ENCODE measurements at places on chromosomes 16 and 17. TPM values are rescaled to one million over a fixed set of nuclear protein-coding genes. Genes with fewer than 3 reads are reported as not detected.
A peak's percentile ranks its signal among the peaks of the same experiment; 100 is the strongest.

DNA sequence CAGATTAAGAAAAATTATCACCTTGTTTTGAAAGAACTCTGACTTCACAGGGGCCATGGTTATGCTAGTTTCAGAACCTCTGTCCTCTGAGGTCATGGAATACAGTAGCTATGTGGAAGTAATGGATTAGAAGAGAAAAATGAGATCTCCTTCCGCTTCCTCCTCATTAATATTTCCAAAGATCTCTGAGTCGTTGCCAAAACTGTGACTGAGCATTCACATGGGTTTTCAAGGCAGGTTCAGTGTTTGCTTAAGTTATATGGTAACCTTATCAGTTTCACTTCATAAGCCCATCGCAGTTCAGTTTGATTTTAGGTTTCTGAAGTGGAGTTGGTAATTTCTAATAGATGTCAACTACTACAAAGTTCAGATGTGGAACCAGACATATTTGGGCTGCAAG lies 321.2 kb upstream of the SOX9 start:
- no peaks in the 10 kb centered on the region for H3K36me3 ChIP-seq
- H3K27me3 ChIP-seq: peaks cover 2% of the 10 kb centered on the region
- no peak overlapping the region for H3K4me3 ChIP-seq
- H3K4me1 ChIP-seq: no peaks in the 10 kb centered on the region
- no peak overlapping the region for H3K27ac ChIP-seq

- H3K27ac ChIP-seq: no peak overlapping the region
- DNase-seq: no peak
Measured at GRCh38 chr17:62674841-62675240, 47.4 kb downstream of the MRC2 start.

GRCh38 chr17:57136355-57136754 lies 51.3 kb downstream of the AKAP1 start:
- H3K27ac ChIP-seq: no peak overlapping the region
- no peak overlapping the region for H3K4me3 ChIP-seq
- no peaks in the 10 kb centered on the region for H3K27me3 ChIP-seq
- DNase-seq: no peak

- no peaks in the 10 kb centered on the region for H3K27me3 ChIP-seq
- peak overlapping the region; percentile 90 for H3K4me3 ChIP-seq
- DNase-seq: no peak
- peak overlapping the region; percentile 78 for H3K27ac ChIP-seq
- H3K36me3 ChIP-seq: peaks cover 2% of the 10 kb centered on the region
Measured at GRCh38 chr17:81804559-81805399, 829 bp downstream of the GCGR start.

- H3K4me3 ChIP-seq: no peak overlapping the region
- DNase-seq: no peak
- H3K27me3 ChIP-seq: peaks cover 14% of the 10 kb centered on the region
- no peak overlapping the region for H3K27ac ChIP-seq
- H3K4me1 ChIP-seq: no peaks in the 10 kb centered on the region
Measured at GRCh38 chr17:49959183-49959935, 9.6 kb upstream of the DLX4 start.

MT1M gene
- 159 TPM for total RNA-seq

GRCh38 chr16:89473791-89474414 lies 16.5 kb downstream of the ANKRD11 start:
- peak overlapping the region; percentile 29 for H3K27ac ChIP-seq
- H3K4me3 ChIP-seq: no peak overlapping the region
- no peaks in the 10 kb centered on the region for H3K36me3 ChIP-seq
- H3K27me3 ChIP-seq: no peaks in the 10 kb centered on the region

SLC2A4 gene
- total RNA-seq: 10.6 TPM

DNA sequence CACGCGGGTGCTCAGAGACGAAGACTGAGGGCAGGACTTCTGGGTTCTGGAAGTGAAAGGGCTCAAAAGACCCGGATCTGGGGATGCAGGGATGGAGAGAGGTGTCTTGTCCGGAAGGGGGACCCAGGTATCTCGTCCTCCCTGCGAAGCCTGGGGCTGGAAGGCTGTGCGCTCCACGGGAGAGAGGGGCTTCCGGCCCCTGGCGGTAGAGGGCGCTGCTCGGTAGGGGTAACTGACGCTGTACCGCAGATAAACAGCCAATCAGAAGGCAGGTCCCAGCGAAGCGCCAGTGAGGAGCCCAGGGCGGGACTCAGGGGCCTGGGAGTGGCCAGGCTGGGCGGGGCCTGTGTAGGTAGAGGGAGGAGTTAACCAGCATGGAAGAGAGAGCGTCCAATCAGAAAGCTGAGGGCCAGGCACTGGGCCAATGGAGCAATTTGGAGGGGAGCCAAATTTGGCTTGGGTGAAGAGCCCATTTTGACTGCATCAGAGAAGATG lies 804 bp downstream of the TGFB1I1 start:
- no peaks in the 10 kb centered on the region for H3K36me3 ChIP-seq
- H3K4me3 ChIP-seq: peak overlapping the region; percentile 17
- H3K27ac ChIP-seq: peak overlapping the region; percentile 61
- DNase-seq: peak; percentile 92

SLC13A2 gene
- 0.25 TPM for total RNA-seq

CCL1 gene
- total RNA-seq: not detected

DNA sequence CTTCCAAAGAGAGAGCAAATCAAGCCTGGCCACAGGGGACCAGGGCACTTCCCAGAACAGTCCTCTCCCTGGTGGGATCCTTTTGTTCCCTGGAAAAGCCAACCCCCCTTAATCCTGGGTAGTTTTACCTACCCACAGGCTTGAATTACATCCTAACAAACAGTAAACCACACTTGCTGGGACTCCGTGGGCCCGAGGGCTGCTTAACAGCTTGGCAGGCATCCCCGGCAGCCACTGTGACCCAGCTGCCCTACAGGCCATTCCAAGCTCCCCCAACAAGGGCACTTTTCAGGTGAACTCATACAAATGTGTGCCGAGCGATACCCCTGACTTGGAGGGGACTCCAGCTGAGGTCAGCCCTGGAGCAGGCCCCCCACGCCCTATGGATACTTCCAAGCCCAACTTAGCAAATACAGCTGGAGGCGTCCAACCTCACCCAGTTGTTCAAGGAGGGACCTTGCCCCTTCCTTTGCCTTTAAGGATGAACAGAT lies 26.4 kb downstream of the ADCY9 start:
- no peaks in the 10 kb centered on the region for H3K36me3 ChIP-seq
- H3K4me3 ChIP-seq: no peak overlapping the region
- DNase-seq: no peak
- peaks cover 51% of the 10 kb centered on the region for H3K4me1 ChIP-seq
- peak overlapping the region; percentile 94 for H3K27ac ChIP-seq

TBC1D3D gene
- total RNA-seq: not detected

C16orf96 gene
- 0.25 TPM for total RNA-seq

CCL4L2 gene
- 0.50 TPM for total RNA-seq

ZNF207 gene
- 142 TPM for total RNA-seq

HOXB6 gene
- 0.17 TPM for total RNA-seq

TMC7 gene
- total RNA-seq: 0.42 TPM

GRCh38 chr17:12603566-12603965 lies 62.1 kb upstream of the MYOCD start:
- H3K4me1 ChIP-seq: no peaks in the 10 kb centered on the region
- no peak for DNase-seq
- no peak overlapping the region for H3K4me3 ChIP-seq

DNA sequence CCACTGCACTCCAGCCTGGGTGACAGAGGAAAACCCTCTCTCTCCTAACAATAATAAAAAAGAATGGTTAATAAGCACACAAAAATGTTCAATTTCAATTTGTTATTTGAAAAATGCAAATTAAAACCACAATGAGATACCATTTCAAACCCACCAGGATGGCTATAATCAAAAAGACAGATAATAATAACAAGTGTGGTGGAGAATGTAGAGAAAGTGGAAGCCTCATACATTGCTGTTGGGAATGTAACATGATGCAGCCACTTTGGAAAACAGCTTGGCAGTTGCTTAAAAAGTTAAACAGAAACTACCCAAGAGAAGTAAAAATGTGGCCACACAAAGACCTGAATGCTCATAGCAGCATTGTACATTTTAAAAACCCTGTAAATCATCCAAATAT lies 51.8 kb upstream of the MAP3K14 start:
- no peaks in the 10 kb centered on the region for H3K36me3 ChIP-seq
- no peak overlapping the region for H3K4me3 ChIP-seq
- no peaks in the 10 kb centered on the region for H3K27me3 ChIP-seq
- H3K4me1 ChIP-seq: peaks cover 7% of the 10 kb centered on the region

- no peaks in the 10 kb centered on the region for H3K4me1 ChIP-seq
- H3K27me3 ChIP-seq: no peaks in the 10 kb centered on the region
- no peak for DNase-seq
- H3K36me3 ChIP-seq: no peaks in the 10 kb centered on the region
Measured at GRCh38 chr16:65525707-65526106, 403.8 kb upstream of the CDH11 start.

DNA sequence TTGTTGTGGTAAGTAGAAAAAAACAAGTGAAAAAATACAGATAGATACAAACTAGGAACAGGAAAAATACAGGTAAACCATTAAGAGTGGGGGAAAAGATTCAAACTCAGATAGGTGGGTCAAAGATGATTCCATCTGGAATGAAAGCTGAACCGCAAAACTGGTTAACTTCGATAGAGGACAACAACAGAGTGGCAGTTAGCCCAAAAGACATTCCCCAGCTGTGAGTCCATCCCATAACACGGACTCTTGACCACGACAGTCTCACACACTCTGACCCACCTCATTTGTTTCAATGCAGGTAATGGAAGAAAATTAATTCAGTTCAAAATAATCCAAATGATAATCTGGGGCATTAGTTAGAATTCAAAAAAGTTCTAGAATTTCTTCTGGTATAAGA lies 13.5 kb downstream of the ELAC2 start:
- peaks cover 16% of the 10 kb centered on the region for H3K36me3 ChIP-seq
- no peak overlapping the region for H3K4me3 ChIP-seq
- H3K27ac ChIP-seq: no peak overlapping the region
- H3K27me3 ChIP-seq: no peaks in the 10 kb centered on the region
- no peaks in the 10 kb centered on the region for H3K4me1 ChIP-seq
- DNase-seq: no peak

DNA sequence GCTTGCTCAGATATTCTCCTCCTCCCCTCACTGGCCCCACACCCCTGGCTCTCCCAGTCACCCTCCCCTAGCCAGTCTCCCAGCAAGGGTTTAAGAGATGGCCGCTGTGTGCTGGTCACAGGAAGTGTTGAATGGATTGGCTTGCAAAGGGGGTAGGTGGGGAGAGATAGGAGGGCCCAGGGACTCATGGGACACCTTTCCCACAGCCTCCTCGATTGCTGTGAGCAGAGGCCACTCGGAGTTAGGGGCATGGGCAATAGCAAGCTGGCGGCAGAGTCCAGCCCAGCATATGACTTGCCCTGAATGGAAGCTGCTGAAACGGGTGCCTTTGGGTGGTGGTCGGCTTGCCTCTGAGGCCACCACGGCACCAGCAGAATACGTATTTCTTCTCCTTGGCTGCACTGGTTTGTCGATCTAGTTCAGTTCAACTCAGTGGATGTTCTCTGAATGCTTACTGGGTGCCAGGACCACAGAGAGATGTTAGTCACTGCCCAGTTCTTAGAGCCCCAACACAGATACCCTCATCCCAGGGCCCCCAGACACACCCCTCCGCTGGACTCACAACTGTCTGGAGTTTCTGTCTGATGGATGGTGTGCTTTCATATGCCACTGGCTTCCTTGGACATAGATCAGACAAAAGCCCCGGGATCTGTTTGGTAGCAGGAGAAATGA lies 6.0 kb downstream of the WFIKKN2 start:
- H3K36me3 ChIP-seq: no peaks in the 10 kb centered on the region
- DNase-seq: no peak
- no peaks in the 10 kb centered on the region for H3K27me3 ChIP-seq
- no peaks in the 10 kb centered on the region for H3K4me1 ChIP-seq
- no peak overlapping the region for H3K4me3 ChIP-seq
- no peak overlapping the region for H3K27ac ChIP-seq

GRCh38 chr16:28107232-28107631 lies 43.7 kb upstream of the GSG1L start:
- no peak for DNase-seq
- H3K4me3 ChIP-seq: no peak overlapping the region
- peaks cover 30% of the 10 kb centered on the region for H3K4me1 ChIP-seq
- no peak overlapping the region for H3K27ac ChIP-seq
- no peaks in the 10 kb centered on the region for H3K27me3 ChIP-seq

DNA sequence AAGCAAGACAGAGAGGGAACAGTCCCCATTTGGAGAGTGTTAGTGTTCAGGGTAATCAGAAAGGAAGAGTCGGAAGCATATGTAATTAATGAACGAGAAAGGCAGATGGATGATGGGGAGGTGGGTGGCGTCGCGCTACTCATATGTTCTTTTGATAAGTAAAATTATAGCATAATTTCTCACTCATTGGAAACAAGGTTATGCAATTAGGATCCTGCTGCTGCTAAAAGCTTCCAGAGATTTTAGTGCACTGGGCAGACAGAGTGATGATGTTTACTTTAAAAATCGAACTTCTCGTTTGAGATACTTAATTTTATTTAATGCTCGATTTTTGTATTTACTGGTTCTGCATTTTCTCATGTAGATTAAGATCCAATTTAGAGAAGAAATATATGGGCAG lies 96.2 kb downstream of the PRKCA start:
- no peaks in the 10 kb centered on the region for H3K36me3 ChIP-seq
- no peak for DNase-seq
- H3K4me1 ChIP-seq: peaks cover 21% of the 10 kb centered on the region
- no peak overlapping the region for H3K4me3 ChIP-seq
- H3K27me3 ChIP-seq: no peaks in the 10 kb centered on the region

CDRT15L2 gene
- not detected for total RNA-seq
